ENCODE measurements at places on chromosomes 3 and 15.

GRCh38 chr3:128556907-128557306, 63.9 kb upstream of the GATA2 start:
- DNase-seq: no peak

GRCh38 chr15:101198800-101199199, 53.0 kb downstream of the CHSY1 start:
- no peak for DNase-seq

DNA sequence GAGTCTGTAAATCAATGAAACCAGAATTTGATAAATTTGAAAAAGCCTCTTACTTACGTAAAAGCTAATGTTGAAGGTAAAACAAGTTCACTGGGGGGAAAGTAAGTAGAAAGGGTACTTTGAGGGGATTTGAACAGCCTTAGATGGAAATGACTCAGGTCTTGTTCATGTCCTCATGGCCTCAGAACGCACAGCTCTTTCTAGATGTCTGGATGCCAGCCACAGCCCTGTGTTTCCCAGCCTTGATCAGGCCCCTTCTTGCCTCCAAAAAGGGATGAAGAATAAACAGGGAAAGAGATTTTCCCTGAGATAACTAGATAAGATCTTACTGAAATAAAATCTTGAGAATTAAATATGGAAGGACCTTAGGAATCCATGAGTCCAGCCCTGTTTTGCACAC, 237.1 kb upstream of the GOLGA6L4 start:
- DNase-seq: no peak

GRCh38 chr15:70628549-70628896, 134.8 kb downstream of the UACA start:
- DNase-seq: no peak
